ENCODE measurements at places on chromosomes 5 and 9. TPM values are rescaled to one million over a fixed set of nuclear protein-coding genes. Genes with fewer than 3 reads are reported as not detected.

DNA sequence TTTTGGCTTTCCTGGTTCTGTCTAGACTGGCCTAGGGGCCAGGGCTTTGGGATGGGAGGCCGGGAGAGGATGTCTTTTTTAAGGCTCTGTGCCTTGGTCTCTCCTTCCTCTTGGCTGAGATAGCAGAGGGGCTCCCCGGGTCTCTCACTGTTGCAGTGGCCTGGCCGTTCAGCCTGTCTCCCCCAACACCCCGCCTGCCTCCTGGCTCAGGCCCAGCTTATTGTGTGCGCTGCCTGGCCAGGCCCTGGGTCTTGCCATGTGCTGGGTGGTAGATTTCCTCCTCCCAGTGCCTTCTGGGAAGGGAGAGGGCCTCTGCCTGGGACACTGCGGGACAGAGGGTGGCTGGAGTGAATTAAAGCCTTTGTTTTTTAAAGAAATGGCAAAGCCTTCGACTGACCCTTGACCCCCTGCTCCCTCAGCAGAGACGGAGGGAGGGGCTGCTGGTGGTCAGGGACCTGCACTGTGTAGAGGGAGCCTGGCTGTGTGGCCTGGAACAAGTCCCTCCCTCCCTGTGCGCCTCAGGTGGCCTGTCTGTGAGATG is 11.1 kb downstream of the FPGS start:
- H3K27ac ChIP-seq: no peak overlapping the region
- H3K4me1 ChIP-seq: peaks cover 12% of the 10 kb centered on the region
- H3K4me3 ChIP-seq: no peak overlapping the region
- peaks cover 54% of the 10 kb centered on the region for H3K36me3 ChIP-seq

DNA sequence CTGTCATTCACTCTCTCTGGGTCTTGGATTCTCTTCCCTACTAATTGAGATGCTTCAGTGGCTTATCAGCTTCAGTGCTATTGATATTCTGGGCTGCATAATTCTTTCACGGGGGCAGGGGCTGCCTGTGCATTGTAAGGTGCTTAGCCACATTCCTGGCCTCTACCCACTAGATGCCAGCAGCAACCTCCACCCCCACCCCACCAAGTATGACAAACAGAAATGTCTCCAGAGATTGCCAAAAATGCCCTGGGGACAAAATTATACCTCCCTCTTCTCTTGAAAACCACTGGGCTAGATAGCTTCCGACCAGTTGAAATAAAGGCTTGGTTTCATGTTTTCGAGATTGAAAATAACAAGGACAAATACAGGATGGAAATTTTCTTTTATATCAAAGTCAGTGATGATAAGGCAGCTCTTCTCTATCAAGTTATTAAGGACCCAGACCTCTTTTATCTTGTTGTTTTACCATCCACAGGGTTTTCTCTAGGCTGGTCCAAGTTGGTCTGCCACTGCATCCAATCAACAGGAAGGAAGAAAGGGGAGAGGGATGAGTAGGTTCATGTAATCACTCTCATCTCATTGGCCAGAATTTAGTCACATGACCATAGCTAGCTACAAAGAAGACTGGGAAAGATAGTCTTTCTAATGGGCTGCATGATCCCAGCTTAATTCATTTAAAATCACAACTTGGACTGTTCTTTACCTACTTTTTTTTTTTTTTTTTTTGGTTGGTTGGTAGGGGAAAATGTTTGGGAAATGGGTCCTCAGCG is 92.1 kb upstream of the RANBP3L start:
- no peaks in the 10 kb centered on the region for H3K27me3 ChIP-seq
- H3K36me3 ChIP-seq: no peaks in the 10 kb centered on the region
- no peak overlapping the region for H3K4me3 ChIP-seq
- H3K27ac ChIP-seq: no peak overlapping the region
- no peaks in the 10 kb centered on the region for H3K4me1 ChIP-seq

GRCh38 chr5:108661590-108662219 is 86.0 kb upstream of the FER start:
- no peaks in the 10 kb centered on the region for H3K36me3 ChIP-seq
- DNase-seq: no peak
- peaks cover 3% of the 10 kb centered on the region for H3K27me3 ChIP-seq
- no peak overlapping the region for H3K4me3 ChIP-seq
- H3K4me1 ChIP-seq: no peaks in the 10 kb centered on the region

- H3K4me3 ChIP-seq: no peak overlapping the region
- no peaks in the 10 kb centered on the region for H3K4me1 ChIP-seq
- no peak for DNase-seq
- H3K36me3 ChIP-seq: no peaks in the 10 kb centered on the region
Observed at GRCh38 chr5:172527559-172527958, 73.2 kb upstream of the SH3PXD2B start.

- H3K36me3 ChIP-seq: no peaks in the 10 kb centered on the region
- no peak overlapping the region for H3K27ac ChIP-seq
- no peaks in the 10 kb centered on the region for H3K27me3 ChIP-seq
- no peaks in the 10 kb centered on the region for H3K4me1 ChIP-seq
Observed at GRCh38 chr9:29439961-29440360, 1866.7 kb upstream of the C9orf72 start.

GRCh38 chr9:70625078-70625477 is 210.6 kb upstream of the KLF9 start:
- no peaks in the 10 kb centered on the region for H3K4me1 ChIP-seq
- H3K27ac ChIP-seq: no peak overlapping the region
- H3K4me3 ChIP-seq: no peak overlapping the region
- DNase-seq: peak; percentile 40
- H3K27me3 ChIP-seq: no peaks in the 10 kb centered on the region
- no peaks in the 10 kb centered on the region for H3K36me3 ChIP-seq

Gene CCNI2
- total RNA-seq: not detected

- no peak overlapping the region for H3K4me3 ChIP-seq
- no peak overlapping the region for H3K27ac ChIP-seq
- H3K27me3 ChIP-seq: no peaks in the 10 kb centered on the region
- no peak for DNase-seq
- no peaks in the 10 kb centered on the region for H3K4me1 ChIP-seq
Observed at GRCh38 chr9:8883321-8883720, 1083.7 kb upstream of the DMAC1 start.

- no peaks in the 10 kb centered on the region for H3K36me3 ChIP-seq
- no peak overlapping the region for H3K4me3 ChIP-seq
- no peaks in the 10 kb centered on the region for H3K27me3 ChIP-seq
Observed at GRCh38 chr5:168193493-168194250, 97.8 kb upstream of the WWC1 start.

GRCh38 chr5:115335301-115335700 is 38.8 kb upstream of the CCDC112 start:
- DNase-seq: no peak
- H3K27me3 ChIP-seq: no peaks in the 10 kb centered on the region
- H3K4me3 ChIP-seq: no peak overlapping the region
- no peak overlapping the region for H3K27ac ChIP-seq
- H3K4me1 ChIP-seq: no peaks in the 10 kb centered on the region

Gene NDFIP1
- 35.8 TPM for total RNA-seq

Gene DDX4
- total RNA-seq: not detected

Gene HK3
- not detected for total RNA-seq

GRCh38 chr5:151018846-151019245 is 1.5 kb upstream of the GPX3 start:
- no peak overlapping the region for H3K4me3 ChIP-seq
- H3K27me3 ChIP-seq: no peaks in the 10 kb centered on the region
- no peak for DNase-seq
- no peaks in the 10 kb centered on the region for H3K36me3 ChIP-seq
- H3K4me1 ChIP-seq: peaks cover 28% of the 10 kb centered on the region
